ENCODE measurements at places on chromosomes 1 and 21. TPM values are rescaled to one million over a fixed set of nuclear protein-coding genes. Genes with fewer than 3 reads are reported as not detected.

The CAMK2N1 gene
- total RNA-seq = 22.9 TPM

The CD53 gene
- 30.2 TPM for total RNA-seq

DNA sequence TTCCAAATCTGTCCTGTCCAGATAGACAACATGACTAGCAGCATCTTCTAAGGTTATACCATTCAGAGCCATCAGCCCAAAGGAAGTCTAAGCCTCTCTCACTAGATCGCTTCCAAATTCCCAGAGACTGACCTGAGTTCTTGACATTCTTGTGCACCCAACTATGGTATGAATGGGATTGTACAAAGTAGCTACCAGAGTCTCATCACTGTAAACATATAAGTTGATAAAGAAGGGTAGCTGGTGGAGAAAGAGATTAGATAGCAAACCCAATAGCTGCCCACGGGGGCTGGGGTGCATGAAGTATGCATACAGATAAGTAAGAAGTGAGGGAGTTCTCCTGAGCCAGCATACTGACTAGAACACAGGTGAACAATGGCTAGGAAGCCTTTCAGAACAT lies 180.0 kb downstream of the PLPP3 start:
- DNase-seq = no peak

- no peak for DNase-seq
These were observed 92.5 kb upstream of the VAMP3 start for GRCh38 chr1:7678491-7679158.

GRCh38 chr1:111990026-111990877 lies 784 bp upstream of the KCND3 start:
- no peak for DNase-seq

GRCh38 chr1:42888013-42888633 lies 41.7 kb downstream of the ZNF691 start:
- DNase-seq = no peak

DNA sequence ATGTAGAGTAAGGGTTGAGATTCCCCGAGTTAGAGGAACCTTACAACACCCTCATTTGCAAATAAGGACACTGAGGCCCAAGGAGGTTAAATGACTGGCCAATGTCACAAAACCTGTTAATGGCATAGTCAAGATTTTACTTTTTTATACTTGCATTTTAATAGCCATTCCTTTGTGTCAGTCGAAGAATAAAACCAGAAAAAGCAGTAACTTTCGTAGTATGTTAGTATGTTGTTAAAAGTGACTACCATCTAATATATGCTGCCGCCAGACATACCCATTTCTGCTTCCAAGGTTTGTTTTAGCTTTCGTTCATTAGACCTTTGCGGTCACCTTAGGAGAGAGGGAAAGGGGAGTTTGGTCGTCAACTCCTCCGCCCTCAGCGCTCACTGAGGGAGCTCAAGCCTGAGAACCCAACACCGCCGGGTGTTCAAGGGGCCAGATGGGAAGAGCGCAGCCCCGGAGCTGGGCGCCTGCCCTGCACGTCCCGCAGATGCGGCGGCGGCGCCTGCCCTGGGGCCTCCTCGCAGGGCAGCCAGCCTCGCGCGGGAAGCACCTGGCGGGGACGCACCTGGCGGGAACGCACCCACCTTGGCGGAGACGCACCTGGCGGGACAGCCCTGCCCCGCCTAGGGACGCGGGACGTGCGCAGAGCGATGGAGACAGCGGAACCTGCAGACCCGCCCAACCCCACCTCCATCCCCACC lies 466 bp downstream of the VPS26C start:
- peak; percentile 89 for DNase-seq

DNA sequence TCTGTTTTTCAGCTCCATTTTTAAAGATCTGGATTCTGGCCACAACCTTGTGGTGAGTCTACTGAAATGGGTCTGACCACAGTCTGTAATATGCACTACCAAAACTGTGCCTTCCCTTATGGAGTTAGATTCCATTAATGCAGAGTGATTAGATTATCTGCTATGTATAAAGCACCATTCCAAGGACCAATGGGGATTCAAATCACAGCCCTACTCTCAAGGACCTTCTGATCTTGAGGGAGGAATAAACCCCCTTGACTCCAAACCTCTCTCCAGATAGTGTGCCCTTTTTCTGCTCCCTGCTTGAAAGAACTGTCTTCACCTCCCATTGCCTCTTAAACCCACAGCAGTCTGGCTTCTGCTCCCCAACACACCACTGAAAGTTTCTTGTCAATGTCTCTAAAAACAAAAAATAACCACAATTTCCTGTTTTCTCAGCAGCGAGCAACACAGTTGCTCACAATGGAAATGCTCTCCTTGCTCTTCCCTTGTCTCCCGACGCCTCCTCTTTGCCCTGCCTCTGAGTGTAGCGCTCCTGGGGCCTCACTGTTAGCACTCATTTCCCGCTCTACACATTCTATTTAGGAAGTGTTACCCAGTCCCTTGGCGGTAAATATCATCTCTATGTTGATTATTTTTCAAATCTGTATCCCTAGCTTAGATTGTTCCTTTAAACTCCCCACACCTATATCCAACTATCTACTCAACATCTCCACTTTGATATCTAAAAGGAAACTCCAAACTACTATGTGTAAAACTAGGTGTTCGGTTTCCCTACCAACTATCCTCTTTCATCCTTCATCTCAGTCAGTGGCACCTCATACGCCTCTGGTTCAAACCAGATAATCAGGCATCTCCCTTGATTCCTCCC lies 13.6 kb downstream of the PCNX2 start:
- DNase-seq = no peak

Measured in posterior vena cava (tissue), 2 donors.